Suppressor macrophage treated with lipopolysaccharide for 1 hour (primary cell): ENCODE measurements at places on chromosomes 6 and 20.
A peak's percentile ranks its signal among the peaks of the same experiment; 100 is the strongest.

DNA sequence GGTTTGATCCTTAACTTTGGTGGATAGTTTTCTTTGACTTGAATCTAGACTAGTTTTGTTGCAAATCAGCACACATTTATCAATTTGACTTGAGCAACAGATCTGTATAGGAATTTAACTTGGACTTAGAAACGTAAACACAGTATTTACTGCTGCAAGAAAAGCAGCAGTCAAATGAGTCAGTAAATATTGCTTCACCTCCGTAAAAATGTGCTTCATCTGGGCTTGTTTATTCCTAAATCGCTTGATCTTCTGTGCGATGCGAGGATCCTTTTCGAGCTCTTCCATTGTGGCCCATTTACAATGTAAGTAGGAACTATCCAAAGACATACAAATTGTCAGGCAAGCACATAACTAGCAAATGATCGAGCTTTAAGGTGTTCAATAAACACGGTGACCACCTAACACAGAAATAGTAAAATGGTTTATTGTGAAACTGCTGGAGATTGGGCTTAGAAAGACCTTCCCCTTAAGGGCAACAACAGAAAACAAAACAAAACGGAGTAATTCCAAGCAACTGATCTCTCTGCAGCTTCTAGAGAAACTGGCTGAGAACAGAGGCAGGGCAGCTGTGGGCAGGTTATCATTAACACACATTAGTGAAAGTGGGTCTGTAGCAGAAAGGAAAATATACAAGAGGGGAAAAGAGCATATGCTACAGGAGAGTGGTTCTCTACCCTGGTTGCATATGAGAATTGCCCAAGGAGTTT is 120.8 kb downstream of the CHD6 start:
- DNase-seq = no peak

DNA sequence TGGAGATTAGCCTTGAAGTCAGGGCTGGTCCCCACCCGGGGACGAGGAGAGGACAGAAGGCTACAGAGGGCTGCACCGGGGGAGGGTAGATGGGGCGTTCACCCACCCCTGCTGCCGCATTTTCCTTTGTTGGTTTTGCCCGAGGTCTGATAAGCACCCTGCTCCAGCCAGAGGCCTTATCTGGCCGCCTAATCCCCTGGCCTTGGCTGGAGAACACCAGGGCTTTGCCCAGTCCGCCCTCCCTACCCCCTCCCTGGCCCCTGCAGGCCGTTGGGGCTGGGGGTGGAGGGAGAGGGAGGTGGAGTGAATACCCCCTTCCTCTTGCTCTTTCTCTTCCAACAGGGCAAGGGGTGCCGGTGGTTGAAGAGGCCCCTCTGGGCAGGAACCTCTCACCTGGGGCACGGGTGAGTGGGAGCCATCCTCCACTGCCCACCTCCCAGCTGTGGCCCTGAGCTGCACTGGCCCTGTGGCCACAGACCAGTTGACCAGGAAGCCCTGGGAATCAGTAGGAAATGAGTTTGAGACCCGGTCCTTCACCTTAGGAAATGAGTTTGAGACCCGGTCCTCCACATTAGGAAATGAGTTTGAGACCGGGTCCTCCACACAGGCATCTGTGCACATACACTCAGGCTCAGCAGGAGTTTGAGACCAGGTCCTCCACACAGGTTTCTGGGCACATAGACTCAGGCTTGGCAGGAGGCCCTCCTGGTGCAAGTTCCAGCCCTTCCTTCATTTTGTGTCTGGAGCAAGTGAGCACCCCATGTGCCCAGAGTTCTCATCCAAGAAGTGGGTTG is 12.0 kb upstream of the GATA5 start:
- no peak for DNase-seq

GRCh38 chr6:19032591-19033295 is 645.6 kb downstream of the RNF144B start:
- no peak for DNase-seq

GRCh38 chr6:90466154-90466940 is 120.5 kb downstream of the MAP3K7 start:
- DNase-seq = peak; percentile 25

DNA sequence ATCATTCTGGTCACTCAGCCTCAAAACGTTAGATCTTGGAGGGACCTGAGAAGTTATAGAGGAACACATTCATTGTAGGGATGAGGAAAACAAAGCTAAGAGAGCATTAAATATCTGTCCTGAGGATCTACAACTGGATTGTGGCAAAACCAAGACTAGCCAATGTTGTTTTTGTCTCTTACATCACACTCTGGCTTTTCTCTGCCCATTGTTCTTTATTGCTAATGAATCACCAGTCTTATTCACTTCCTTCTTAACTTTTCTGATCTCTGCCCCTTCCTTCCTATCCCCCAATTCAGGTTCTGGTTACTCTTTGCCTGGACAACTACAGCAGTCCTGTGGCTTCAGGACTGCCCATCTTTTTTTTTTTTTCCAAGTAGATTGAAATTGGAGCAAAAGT is 57.0 kb upstream of the PREP start:
- peak; percentile 21 for DNase-seq
